ENCODE measurements at places on chromosomes 3 and 15. TPM values are rescaled to one million over a fixed set of nuclear protein-coding genes. Genes with fewer than 3 reads are reported as not detected.

COLQ gene
- 0.23 TPM for total RNA-seq

POLQ gene
- total RNA-seq: 5.7 TPM

MUC4 gene
- total RNA-seq: not detected

EPHB3 gene
- total RNA-seq: 3.9 TPM

MESP2 gene
- total RNA-seq: 0.30 TPM

GHRL gene
- not detected for total RNA-seq

FOXL2 gene
- total RNA-seq: not detected

LRRK1 gene
- 20.8 TPM for total RNA-seq

HYAL3 gene
- total RNA-seq: 5.3 TPM

NRG4 gene
- total RNA-seq: under 0.01 TPM

MLF1 gene
- total RNA-seq: 13.7 TPM

MCF2L2 gene
- total RNA-seq: 0.37 TPM

HCLS1 gene
- total RNA-seq: 6.5 TPM

DNAH1 gene
- 3.0 TPM for total RNA-seq

IL16 gene
- total RNA-seq: under 0.01 TPM

KAT2B gene
- total RNA-seq: 4.8 TPM

GRK7 gene
- 0.05 TPM for total RNA-seq

STAC gene
- total RNA-seq: 0.88 TPM

GABRB3 gene
- total RNA-seq: 0.65 TPM

CHDH gene
- total RNA-seq: not detected

NANOGP8 gene
- not detected for total RNA-seq

NLGN1 gene
- 0.92 TPM for total RNA-seq

SCN11A gene
- total RNA-seq: not detected

HEXA gene
- total RNA-seq: 97.7 TPM

TOPBP1 gene
- total RNA-seq: 19.3 TPM

KIF15 gene
- 5.8 TPM for total RNA-seq

GATA2 gene
- total RNA-seq: 1.5 TPM

MYRIP gene
- total RNA-seq: not detected

LTF gene
- total RNA-seq: not detected

TRPM1 gene
- not detected for total RNA-seq

IQCH gene
- 4.2 TPM for total RNA-seq

ZNF385D gene
- not detected for total RNA-seq

PLCD1 gene
- total RNA-seq: 13.4 TPM

NR2E3 gene
- under 0.01 TPM for total RNA-seq

GOLGA8H gene
- total RNA-seq: not detected

KCNMB2 gene
- total RNA-seq: not detected

TUSC7 gene
- total RNA-seq: not detected

FAM43A gene
- total RNA-seq: 47.0 TPM

TMEM212 gene
- total RNA-seq: not detected

SLC22A13 gene
- 1.6 TPM for total RNA-seq

ZMYND10 gene
- 0.88 TPM for total RNA-seq

ADGRG7 gene
- 0.30 TPM for total RNA-seq

SNX22 gene
- 0.28 TPM for total RNA-seq

CEP63 gene
- total RNA-seq: 20.5 TPM

SCAMP5 gene
- 0.51 TPM for total RNA-seq

NT5DC2 gene
- total RNA-seq: 227 TPM

TYRO3 gene
- 9.6 TPM for total RNA-seq

RTP1 gene
- total RNA-seq: not detected

SERPINI2 gene
- not detected for total RNA-seq

MRPL3 gene
- total RNA-seq: 121 TPM

FBXO40 gene
- not detected for total RNA-seq

PTX3 gene
- 687 TPM for total RNA-seq

SPINK8 gene
- not detected for total RNA-seq

CLDN1 gene
- total RNA-seq: 10.4 TPM

C3orf85 gene
- not detected for total RNA-seq

GABRR3 gene
- not detected for total RNA-seq

MYNN gene
- total RNA-seq: 20.4 TPM

ARIH2 gene
- total RNA-seq: 78.8 TPM

AHSG gene
- under 0.01 TPM for total RNA-seq
